HAP-1 (cell line): ENCODE measurements at places on chromosomes 13 and 19.

DNA sequence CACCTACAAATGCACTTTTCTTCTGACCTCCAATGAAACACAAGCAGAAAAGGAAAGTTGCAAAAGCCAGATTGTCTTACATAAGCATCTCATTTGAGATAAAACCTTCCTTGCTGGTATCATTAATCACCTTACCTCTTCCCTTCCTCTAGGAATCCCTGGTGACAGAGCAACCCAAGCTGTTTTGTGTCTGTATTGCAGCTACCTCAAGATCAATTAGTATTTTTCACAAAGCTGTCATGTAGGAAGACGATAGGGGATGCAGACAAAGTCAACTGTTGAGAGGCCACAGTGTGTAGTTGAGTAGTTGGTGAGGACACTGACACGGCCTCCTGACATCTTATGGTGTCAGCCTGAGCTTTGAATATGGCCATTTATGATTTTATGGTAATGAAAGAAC, 339.1 kb upstream of the SLC10A2 start:
- no peak for DNase-seq

DNA sequence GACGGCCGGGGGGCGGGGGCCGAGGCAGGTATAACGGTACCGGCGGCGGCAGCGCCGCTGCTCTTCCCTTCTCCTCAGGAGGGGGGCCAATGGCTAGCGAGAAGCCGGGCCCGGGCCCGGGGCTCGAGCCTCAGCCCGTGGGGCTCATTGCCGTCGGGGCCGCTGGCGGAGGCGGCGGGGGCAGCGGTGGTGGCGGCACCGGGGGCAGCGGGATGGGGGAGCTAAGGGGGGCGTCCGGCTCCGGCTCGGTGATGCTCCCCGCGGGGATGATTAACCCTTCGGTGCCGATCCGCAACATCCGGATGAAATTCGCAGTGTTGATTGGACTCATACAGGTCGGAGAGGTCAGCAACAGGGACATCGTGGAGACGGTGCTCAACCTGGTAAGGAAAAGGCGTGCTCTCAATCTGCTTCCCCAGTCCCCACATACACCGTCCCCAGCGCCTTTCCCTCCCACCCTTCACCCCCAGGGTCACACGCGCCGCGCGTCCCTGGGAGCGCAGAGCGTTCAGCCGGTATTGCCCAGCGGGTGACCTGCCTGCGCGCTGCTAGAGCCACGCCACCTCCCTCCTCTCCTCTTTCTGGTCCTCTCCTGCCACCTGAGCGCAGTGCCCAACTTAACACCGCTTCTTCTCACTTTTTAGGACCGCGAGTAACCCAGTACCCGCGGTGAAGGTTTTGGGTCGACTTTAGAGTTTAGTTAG, 814 bp downstream of the NBEA start:
- DNase-seq: peak; percentile 64

DNA sequence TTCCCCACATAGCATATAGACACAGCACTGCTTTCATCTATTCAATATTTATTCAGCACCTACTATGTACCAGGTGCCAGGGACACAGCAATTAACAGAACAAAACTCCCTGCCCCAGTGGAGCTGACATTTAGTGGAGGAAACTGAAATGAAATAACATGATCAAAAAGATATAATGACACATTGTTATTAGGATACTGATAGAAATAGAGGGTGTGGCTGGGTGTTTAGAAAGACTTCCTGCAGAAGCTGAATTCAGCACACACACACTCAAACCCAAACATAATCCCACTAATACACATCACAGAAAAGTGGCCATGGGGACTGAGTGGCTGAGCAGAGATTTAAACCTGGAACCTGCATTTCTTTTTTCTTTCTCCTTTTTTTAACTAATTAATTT, 3.8 kb upstream of the CDC37 start:
- DNase-seq: no peak

GRCh38 chr13:36673352-36673751, 468 bp upstream of the SERTM1 start:
- DNase-seq: no peak

DNA sequence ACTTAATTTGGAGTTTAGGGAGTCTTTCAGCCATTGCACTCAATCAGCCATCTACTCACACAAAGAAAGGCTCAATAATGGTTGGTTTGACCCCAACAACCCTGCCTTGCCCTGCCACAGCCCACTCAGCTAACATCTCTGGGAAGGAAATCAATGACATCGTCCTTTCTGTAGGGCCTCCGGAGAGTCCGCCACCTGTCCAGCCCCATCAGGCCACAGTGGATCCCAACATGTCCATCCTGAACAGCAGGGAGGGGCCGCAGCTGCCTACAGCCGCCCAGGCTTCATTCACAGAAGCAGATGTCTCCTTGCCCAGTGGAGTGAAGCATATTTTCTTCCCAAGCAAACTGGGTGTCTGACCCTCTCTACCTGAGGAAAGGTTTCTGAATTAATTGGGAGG, 4.2 kb upstream of the CDX2 start:
- no peak for DNase-seq

GRCh38 chr13:84129966-84130365, 247.7 kb upstream of the SLITRK1 start:
- DNase-seq: no peak

DNA sequence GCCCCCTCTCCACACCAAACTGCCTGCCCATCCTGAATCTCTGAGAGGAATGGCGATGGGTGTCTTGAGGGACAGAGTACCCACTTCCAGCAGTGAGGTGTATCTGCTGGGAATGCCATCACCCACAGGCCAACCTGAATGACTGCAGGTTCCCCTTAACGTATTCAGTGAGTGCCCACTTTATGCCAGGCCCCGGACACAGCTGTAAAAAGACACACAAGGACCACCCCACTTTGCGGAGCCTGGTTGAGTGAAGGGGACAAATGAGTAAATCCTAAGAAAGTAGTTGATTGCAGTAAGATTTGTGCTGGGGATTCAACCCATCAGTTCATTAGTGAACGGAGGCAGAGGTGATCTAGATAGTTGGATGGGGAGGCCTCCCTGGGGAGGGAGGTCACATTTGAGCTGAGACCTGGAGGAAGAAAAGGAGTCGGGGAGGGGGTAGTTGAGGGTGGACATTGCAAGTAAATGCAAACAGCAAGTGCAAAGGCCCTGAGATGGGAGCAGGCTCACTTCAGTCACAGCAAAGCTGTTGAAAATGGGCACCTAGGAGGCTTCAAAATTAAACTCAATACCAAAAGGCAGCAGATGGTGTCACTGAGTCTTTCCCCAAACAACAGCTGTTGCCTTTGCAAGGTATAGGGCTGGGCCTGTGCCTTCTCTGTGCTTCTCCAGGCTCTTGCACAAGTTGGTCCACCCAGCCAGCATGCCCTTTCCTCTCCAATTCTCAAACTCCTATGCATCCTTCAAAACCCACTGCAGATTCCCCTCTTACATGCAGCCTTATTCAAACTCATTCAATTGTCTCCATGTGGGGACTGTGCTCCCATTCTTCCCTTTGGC, 4.3 kb downstream of the GDF15 start:
- DNase-seq: no peak

- DNase-seq: no peak
Measured at GRCh38 chr19:41861116-41861768, 1.2 kb downstream of the RPS19 start.

- DNase-seq: no peak
Measured at GRCh38 chr13:76879883-76880270, 6.3 kb downstream of the KCTD12 start.
